Small intestine (tissue), 16 donors: ENCODE measurements at places on chromosomes 4 and X. TPM values are rescaled to one million over a fixed set of nuclear protein-coding genes. Genes with fewer than 3 reads are reported as not detected.

GRCh38 chr4:24322511-24322910 is 261.8 kb downstream of the DHX15 start:
- H3K36me3 ChIP-seq, result no peaks in the 10 kb centered on the region
- H3K4me1 ChIP-seq, result no peaks in the 10 kb centered on the region
- H3K27ac ChIP-seq, result no peak overlapping the region
- no peak for DNase-seq

SLC49A3 gene
- 3.4 TPM for polyA plus RNA-seq

NPNT gene
- polyA plus RNA-seq, result 143 TPM

GRCh38 chrX:68719181-68719903 is 71.9 kb downstream of the STARD8 start:
- no peaks in the 10 kb centered on the region for H3K4me1 ChIP-seq
- no peaks in the 10 kb centered on the region for H3K36me3 ChIP-seq
- DNase-seq, result no peak

DCHS2 gene
- not detected for polyA plus RNA-seq

GRCh38 chr4:73730292-73730691 is 10.1 kb upstream of the CXCL8 start:
- H3K4me1 ChIP-seq, result no peaks in the 10 kb centered on the region
- no peak overlapping the region for H3K27ac ChIP-seq
- no peaks in the 10 kb centered on the region for H3K27me3 ChIP-seq
- H3K36me3 ChIP-seq, result no peaks in the 10 kb centered on the region
- no peak overlapping the region for H3K4me3 ChIP-seq
- DNase-seq, result no peak

- DNase-seq, result no peak
- H3K27ac ChIP-seq, result no peak overlapping the region
- H3K4me1 ChIP-seq, result no peaks in the 10 kb centered on the region
- H3K36me3 ChIP-seq, result no peaks in the 10 kb centered on the region
- no peak overlapping the region for H3K4me3 ChIP-seq
- H3K27me3 ChIP-seq, result no peaks in the 10 kb centered on the region
Measured at GRCh38 chr4:30525662-30526315, 194.4 kb upstream of the PCDH7 start.

IL2 gene
- polyA plus RNA-seq, result not detected

DNA sequence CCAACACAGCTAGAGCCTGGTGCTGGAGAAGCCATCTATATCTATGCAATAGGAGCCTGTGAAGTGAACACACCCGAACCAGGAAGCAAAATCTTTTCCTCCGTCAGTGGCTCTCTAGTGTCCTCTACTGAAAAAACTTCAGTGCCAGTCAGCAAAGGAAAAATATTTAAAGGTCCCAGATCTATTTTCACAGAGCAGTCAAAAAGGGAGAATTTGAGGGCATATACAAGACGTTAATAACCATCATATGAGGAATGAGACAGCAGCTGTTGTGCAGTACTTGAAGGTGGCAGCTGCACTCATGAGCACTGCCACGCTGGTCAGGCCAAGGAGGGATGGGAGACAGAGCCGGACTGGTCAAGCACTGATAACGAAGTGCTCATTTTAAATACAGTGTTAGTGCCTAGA is 14.4 kb downstream of the MCUB start:
- H3K27ac ChIP-seq, result no peak overlapping the region
- no peaks in the 10 kb centered on the region for H3K36me3 ChIP-seq
- H3K4me3 ChIP-seq, result no peak overlapping the region
- no peaks in the 10 kb centered on the region for H3K4me1 ChIP-seq
- DNase-seq, result peak; percentile 47
- no peaks in the 10 kb centered on the region for H3K27me3 ChIP-seq

DNA sequence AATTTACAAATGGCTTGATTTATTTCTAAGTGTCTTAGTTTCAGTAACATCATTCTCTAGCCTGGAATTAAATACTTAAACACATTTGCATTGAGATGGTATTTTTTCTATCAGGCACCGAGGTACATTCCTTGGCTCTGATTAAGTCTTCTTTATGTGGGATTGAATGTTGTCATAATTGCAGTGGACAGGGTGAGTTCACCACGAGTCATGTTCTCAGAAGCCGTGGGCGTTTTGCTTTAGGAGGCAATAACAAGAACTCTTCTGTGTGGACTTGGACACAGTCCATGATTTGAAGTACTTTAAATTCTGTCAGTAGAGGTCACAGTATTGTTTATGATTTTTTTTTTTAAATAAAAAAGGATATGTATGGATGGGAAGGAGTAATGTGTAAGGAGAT is 57.1 kb upstream of the EFHC2 start:
- no peaks in the 10 kb centered on the region for H3K36me3 ChIP-seq
- H3K27ac ChIP-seq, result no peak overlapping the region
- no peaks in the 10 kb centered on the region for H3K4me1 ChIP-seq

MAGEA8 gene
- polyA plus RNA-seq, result 0.10 TPM

- H3K27ac ChIP-seq, result no peak overlapping the region
- no peaks in the 10 kb centered on the region for H3K4me1 ChIP-seq
- no peak for DNase-seq
- no peaks in the 10 kb centered on the region for H3K27me3 ChIP-seq
- H3K4me3 ChIP-seq, result no peak overlapping the region
- H3K36me3 ChIP-seq, result no peaks in the 10 kb centered on the region
Measured at GRCh38 chr4:8721621-8722020, 129.1 kb downstream of the CPZ start.

PPP3CA gene
- polyA plus RNA-seq, result 8.9 TPM

TMEM31 gene
- 0.13 TPM for polyA plus RNA-seq

SMPX gene
- 0.24 TPM for polyA plus RNA-seq

GRCh38 chr4:52982255-52982945 is 120.3 kb downstream of the RASL11B start:
- no peaks in the 10 kb centered on the region for H3K4me1 ChIP-seq
- no peak overlapping the region for H3K4me3 ChIP-seq
- no peaks in the 10 kb centered on the region for H3K36me3 ChIP-seq
- no peak overlapping the region for H3K27ac ChIP-seq
- DNase-seq, result peak; percentile 52
- H3K27me3 ChIP-seq, result no peaks in the 10 kb centered on the region

DNA sequence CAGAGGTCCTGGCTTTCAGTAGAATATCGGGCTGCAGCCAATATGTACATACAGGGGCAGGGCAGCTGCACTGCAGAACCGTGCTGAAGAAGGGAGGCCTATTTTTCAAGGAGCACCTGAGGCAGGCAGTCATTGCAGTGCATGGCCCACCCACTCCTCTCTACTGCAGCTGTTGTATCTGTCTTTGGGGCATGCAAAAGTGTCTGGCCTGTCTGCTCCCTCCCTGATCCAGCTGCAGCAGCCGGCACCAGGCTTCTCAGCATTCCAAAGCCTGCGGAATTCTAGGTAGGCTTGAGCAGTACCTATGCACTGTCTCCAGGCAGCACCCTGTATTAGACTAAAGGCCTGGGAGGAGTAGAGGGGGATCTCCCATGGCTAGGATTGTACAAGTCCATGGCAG is 415.2 kb upstream of the MAGEB16 start:
- H3K36me3 ChIP-seq, result no peaks in the 10 kb centered on the region
- H3K4me1 ChIP-seq, result no peaks in the 10 kb centered on the region
- no peak for DNase-seq
- no peaks in the 10 kb centered on the region for H3K27me3 ChIP-seq
- H3K4me3 ChIP-seq, result no peak overlapping the region

GAGE13 gene
- polyA plus RNA-seq, result not detected
